Right ventricle myocardium inferior (tissue), 1 donor: ENCODE measurements at places on chromosomes 11 and 22. TPM values are rescaled to one million over a fixed set of nuclear protein-coding genes. Genes with fewer than 3 reads are reported as not detected.

Gene P2RX6
- total RNA-seq = 2.8 TPM

Gene TSSK2
- total RNA-seq = not detected

Gene PGA5
- total RNA-seq = 0.95 TPM

Gene SCN4B
- 12.6 TPM for total RNA-seq

Gene CRACR2B
- total RNA-seq = 24.3 TPM

Gene NXPE1
- not detected for total RNA-seq

Gene SPON1
- total RNA-seq = 5.0 TPM

Gene MAP6
- total RNA-seq = 5.2 TPM

Gene LRRC75B
- total RNA-seq = 6.5 TPM

Gene CHST1
- 3.2 TPM for total RNA-seq

Gene OR10AG1
- total RNA-seq = not detected

Gene HORMAD2
- total RNA-seq = not detected

Gene SNX32
- total RNA-seq = not detected

Gene LRRC32
- total RNA-seq = 32.5 TPM

Gene OTOG
- total RNA-seq = not detected

Gene KLHL35
- total RNA-seq = 0.68 TPM

Gene MS4A6A
- total RNA-seq = 64.0 TPM

Gene TTC38
- 23.8 TPM for total RNA-seq

Gene CATSPER1
- not detected for total RNA-seq

Gene KCNJ11
- total RNA-seq = 23.5 TPM

Gene USP2
- total RNA-seq = 140 TPM

Gene BAIAP2L2
- total RNA-seq = 0.30 TPM

Gene OR6X1
- not detected for total RNA-seq

Gene SVIP
- total RNA-seq = 24.9 TPM

Gene TRIM34
- total RNA-seq = 2.8 TPM

Gene CRYBB2
- total RNA-seq = not detected

Gene OR8I2
- not detected for total RNA-seq

Gene SORL1
- 6.1 TPM for total RNA-seq

Gene SLC22A24
- total RNA-seq = not detected

Gene CD3E
- 0.70 TPM for total RNA-seq

Gene AHNAK
- 332 TPM for total RNA-seq

Gene MPPED1
- total RNA-seq = not detected

Gene OR5A1
- not detected for total RNA-seq

Gene OR51I1
- not detected for total RNA-seq

Gene MMP13
- not detected for total RNA-seq

Gene ST3GAL4
- 45.1 TPM for total RNA-seq

Gene OR6M1
- not detected for total RNA-seq

Gene C11orf97
- not detected for total RNA-seq

Gene AMOTL1
- 53.5 TPM for total RNA-seq

Gene OR4P4
- total RNA-seq = not detected

Gene ASCL2
- total RNA-seq = 0.24 TPM

Gene KCNJ1
- not detected for total RNA-seq

Gene SLC22A6
- not detected for total RNA-seq

Gene TREH
- total RNA-seq = not detected

Gene GGTLC2
- not detected for total RNA-seq

Gene C11orf42
- not detected for total RNA-seq

Gene SMIM35
- not detected for total RNA-seq

Gene C11orf86
- not detected for total RNA-seq

Gene MALAT1
- total RNA-seq = 5,781 TPM

Gene ANO1
- total RNA-seq = 6.7 TPM

Gene TIGD3
- 0.54 TPM for total RNA-seq

Gene LARGE2
- total RNA-seq = not detected

Gene IL17REL
- not detected for total RNA-seq

Gene CCDC73
- not detected for total RNA-seq

Gene GRAP2
- total RNA-seq = 3.5 TPM

Gene TIMP3
- total RNA-seq = 288 TPM

Gene NUDT8
- 104 TPM for total RNA-seq

Gene RNF215
- 3.7 TPM for total RNA-seq
